ENCODE measurements at places on chromosomes 16 and 17.

GRCh38 chr17:58351182-58351581 lies 819 bp downstream of the SUPT4H1 start:
- peaks cover 14% of the 10 kb centered on the region for H3K4me1 ChIP-seq
- H3K27ac ChIP-seq: no peak overlapping the region
- no peaks in the 10 kb centered on the region for H3K27me3 ChIP-seq
- H3K4me3 ChIP-seq: peak overlapping the region; percentile 19

GRCh38 chr17:51000835-51001638 lies 119.6 kb downstream of the SPAG9 start:
- peaks cover 28% of the 10 kb centered on the region for H3K36me3 ChIP-seq
- no peak for DNase-seq
- no peak overlapping the region for H3K27ac ChIP-seq
- no peak overlapping the region for H3K4me3 ChIP-seq
- no peaks in the 10 kb centered on the region for H3K27me3 ChIP-seq

DNA sequence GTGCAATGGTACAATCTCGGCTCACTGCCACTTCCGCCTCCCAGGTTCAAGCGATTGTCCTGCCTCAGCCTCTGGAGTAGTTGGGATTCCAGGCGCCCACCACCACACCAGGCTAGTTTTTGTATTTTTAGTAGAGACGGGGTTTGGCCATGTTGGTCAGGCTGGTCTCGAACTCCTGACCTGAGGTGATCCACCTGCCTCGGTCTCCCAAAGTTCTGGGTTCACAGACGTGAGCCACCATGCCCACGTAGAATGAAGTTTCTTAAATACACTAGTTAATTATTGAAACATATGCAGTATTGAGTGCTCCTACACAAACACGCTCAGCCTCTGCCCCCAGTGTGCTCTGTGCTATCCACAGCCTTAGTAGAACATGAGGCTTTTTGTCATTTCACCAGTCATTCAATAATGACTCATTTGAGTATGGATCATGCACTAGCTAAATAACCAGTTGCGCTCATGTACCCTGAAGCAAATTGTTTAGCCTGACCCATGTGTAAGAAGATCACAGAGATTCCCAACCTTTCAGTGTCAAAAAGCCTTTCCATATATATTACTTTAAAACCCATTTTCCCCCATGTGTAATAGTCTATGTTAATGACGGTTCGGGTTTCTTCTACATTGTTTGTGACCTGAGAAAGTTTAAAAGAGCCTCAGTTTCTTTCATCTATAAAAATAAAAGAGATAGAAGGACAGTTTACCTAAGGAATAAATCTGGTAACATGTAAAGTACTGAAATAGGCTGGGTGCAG lies 49.7 kb downstream of the TUBD1 start:
- peaks cover 13% of the 10 kb centered on the region for H3K36me3 ChIP-seq
- H3K4me3 ChIP-seq: no peak overlapping the region
- H3K27ac ChIP-seq: peak overlapping the region; percentile 93
- H3K27me3 ChIP-seq: no peaks in the 10 kb centered on the region
- H3K4me1 ChIP-seq: peaks cover 49% of the 10 kb centered on the region

DNA sequence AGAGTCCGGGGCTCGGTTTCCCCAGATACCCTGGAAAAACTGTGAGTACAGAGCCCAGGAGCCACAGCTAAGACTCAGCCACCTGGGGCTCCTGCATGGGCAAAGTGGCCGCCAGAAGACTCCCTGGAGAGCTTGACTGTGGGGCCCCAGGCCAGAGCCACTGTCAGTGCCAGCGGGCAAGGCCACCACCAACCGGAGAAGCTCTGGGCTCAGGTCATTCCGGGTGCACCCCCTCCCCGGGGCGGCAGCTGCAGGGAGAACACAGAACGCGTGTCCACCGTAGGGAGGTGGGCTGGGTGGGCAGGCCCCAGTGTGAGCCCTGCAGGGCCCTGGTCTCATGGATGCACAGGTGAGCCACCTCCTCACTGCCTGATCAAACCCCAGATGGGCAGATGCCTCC lies 22.3 kb upstream of the RBFOX3 start:
- H3K4me1 ChIP-seq: no peaks in the 10 kb centered on the region
- DNase-seq: no peak

DNA sequence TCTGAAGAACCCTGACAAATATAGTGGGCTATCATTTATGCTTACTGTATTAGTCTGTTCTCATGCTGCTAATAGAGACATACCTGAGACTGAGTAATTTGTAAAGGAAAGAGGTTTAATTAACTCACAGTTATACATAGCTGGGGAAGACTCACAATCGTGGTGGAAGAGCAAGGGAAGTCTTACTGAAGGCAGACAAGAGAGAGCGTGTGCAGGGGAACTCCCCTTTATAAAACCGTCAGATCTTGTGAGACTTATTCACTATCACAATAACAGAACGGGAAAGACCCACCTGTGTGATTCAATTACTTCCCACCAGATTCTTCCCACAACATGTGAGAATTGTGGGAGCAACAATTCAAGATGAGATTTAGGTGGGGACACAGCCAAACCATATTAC lies 526.8 kb upstream of the GOT2 start:
- no peak overlapping the region for H3K27ac ChIP-seq
- no peak overlapping the region for H3K4me3 ChIP-seq
- no peak for DNase-seq
